ENCODE measurements at places on chromosomes 11 and 22. TPM values are rescaled to one million over a fixed set of nuclear protein-coding genes. Genes with fewer than 3 reads are reported as not detected.

Gene CCDC116
- not detected for polyA plus RNA-seq

Gene SLC36A4
- 27.5 TPM for polyA plus RNA-seq

- no peak for DNase-seq
These were observed 199.1 kb downstream of the SWAP70 start for GRCh38 chr11:9862981-9863380.

GRCh38 chr11:67053896-67054329, 2.7 kb upstream of the RHOD start:
- DNase-seq = peak; percentile 36

- no peak for DNase-seq
These were observed 200.9 kb downstream of the MYO18B start for GRCh38 chr22:25942856-25943411.

DNA sequence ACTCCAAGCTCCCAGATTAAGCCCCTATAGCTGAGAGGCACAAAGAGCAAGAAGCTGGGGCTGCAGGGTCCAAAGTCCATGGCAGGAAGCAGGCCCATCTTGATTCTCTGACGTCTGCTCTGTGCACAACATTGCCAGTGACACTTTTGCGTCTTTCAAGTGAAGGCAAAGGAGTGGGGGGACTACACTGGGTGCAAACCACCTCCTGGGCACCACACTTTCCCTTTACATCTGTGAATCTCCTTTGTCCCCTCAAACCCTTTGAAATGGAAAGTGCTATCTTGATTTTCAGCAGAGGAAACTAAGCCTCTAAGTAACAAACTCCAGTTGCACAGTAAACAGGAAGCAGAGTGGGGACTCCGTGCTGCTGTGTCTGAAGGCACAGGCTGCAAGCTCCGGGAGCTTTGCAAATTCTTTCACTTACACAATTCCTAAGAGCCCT, 428.0 kb downstream of the LARGE1 start:
- peak; percentile 15 for DNase-seq

GRCh38 chr11:130269326-130269943, 45.3 kb downstream of the ZBTB44 start:
- DNase-seq = no peak

All from naive thymus-derived CD4-positive, alpha-beta T cell (primary cell).